ENCODE measurements at places on chromosomes 2 and 18.

DNA sequence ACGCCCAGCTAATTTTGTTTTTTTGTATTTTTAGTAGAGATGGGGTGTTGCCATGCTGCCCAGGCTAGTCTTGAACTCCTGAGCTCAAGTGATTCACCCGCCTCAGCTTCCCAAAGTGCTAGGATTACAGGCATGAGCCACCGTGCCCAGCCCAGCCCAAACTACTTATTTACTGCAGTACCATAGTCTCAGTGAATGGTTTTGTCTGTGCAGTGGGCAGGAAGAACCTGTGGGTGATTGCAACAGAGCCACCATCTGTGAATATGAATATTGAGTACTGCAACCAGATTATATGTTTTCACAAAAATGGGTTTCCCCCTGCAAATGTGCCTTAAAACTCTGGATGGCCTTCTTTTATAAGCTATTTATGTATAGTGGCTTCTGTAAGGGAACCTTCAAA lies 9.1 kb downstream of the MPPE1 start:
- no peak for DNase-seq

GRCh38 chr18:65725251-65726050 lies 25.4 kb upstream of the CDH7 start:
- DNase-seq = no peak

GRCh38 chr2:226354434-226354833 lies 445.2 kb downstream of the IRS1 start:
- no peak for DNase-seq

GRCh38 chr18:44437603-44438002 lies 243.1 kb upstream of the SETBP1 start:
- no peak for DNase-seq

- DNase-seq = no peak
These were observed 160.9 kb downstream of the NEDD4L start for GRCh38 chr18:58204776-58205442.

All from stimulated activated CD8-positive, alpha-beta memory T cell treated with anti-CD3 and anti-CD28 coated beads, Interleukin-7, amount 100 ng/mL, for 1 hour (primary cell).